ENCODE measurements at places on chromosomes 12 and 14.
A peak's percentile ranks its signal among the peaks of the same experiment; 100 is the strongest.

DNA sequence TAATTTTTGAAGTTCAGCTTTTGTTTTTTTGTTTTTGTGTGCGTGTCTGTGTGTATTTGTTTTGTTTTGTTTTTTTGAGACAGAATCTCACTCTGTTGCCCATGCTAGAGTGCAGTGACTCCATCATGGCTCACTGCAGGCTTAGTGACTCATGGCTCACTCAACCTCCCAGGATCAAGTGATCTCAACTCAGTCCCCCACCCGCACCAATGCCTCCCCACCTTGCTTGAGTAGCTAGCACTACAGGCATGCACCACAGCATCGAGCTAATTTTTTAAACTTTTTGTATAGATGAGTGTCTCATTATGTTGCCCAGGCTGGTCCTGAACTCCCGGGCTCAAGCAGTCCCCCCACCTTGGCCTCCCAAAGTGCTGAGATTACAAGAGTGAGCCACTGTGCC, 981.4 kb downstream of the BCL11B start:
- no peak for DNase-seq

GRCh38 chr12:119661882-119662281, 6.1 kb upstream of the PRKAB1 start:
- DNase-seq = no peak

- peak; percentile 8 for DNase-seq
Measured at GRCh38 chr12:22709292-22709691, 84.3 kb downstream of the ETNK1 start.

DNA sequence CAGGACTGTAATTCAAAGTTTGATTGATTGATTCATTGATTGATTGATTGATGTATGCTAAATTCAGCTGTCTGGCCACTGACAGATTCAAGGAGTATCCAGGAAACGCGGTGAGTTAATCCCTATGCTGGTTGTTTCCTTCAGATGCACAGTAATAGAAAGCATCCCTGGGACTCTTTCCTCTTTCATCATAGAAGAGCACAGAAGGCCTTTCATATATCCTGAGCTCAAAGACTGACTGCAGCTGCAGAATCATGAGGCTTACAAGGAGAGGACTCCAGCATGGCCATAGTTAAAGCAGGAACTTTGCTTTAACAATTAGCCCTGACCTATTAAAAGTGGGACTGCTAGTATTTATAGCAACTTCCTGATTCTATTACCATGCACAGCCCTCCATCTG, 187.7 kb upstream of the TMTC1 start:
- peak; percentile 34 for DNase-seq

DNA sequence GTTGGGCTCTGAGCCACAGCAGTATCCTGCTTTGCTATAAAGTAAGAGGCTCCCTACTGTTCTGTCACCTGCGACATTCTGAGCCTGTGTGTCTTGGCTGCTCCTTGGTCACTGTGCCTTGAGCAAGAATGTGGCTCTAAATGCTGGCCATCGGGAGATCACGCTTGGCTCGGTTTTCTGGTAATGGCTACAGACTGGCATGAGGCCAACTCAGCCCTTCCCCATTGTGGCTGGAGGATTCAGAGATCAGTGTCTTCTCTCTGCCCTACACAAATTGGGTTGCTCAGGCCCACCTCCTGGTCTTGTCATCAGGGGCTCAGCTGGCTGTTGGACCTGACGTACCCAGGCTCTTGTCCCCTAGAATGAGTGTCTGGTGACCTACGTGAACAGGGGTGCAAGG, 94.5 kb downstream of the PLXNC1 start:
- DNase-seq = no peak

DNA sequence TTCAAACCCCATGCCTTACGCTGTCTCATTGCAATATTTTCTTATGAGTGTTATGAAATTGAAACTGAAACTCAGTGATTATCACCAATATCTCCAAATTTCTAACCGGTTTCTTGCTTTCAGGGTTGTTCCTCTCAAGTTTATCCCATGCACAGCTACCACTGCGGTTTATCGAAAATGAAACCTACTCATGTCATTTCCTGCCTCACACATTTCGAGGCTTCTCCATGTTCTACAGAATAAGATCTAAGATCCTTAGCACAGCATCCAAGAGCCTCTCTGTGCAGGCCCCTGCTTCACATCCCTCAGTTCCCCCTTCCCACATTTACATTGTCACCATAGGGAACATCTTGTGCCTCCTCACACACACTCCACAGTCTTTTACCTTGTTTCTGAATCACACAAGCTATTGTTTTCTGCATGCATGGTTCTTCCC, 45.5 kb upstream of the FAR2 start:
- DNase-seq = no peak

DNA sequence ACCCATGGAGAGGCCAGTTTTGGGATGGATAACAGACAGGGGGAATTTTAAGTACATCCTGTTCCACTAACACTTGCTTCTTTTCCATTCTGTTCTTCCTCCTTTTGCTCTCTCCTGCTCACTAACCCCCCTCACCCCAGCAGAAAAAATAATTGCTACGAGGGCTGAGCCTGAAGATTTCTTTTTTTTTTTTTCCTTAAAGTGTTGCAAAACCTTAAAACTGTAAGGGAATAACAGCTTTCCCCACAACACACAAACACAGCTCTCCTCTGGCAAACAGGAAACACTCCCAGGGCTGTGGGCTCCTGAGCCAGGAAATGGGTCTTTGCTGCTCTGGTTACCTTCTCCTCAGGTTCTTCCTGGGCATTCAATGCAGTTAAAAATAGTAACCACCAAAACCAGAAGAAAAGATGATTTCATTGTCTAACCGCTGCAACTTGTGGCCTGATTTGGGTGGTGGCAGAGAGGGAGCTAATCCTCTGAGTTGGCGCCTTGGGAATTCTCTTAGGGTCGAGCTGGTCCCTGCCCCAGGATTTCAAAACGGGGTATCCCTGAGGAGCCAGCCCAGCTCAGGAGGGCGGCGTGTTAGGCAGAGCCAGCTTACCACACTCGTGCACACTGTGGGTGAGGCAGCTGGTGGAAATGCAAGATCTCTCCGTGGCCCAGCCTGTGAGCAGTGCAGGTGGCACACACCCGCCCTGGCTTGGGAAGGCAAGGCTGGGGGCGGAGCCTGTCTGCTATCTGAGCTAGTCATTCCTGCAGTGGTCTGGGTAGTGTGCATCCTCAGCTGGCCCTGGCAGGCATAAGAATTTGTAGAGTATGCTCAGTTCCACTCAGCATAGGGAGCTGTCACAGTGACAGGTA, 17.1 kb upstream of the EMP1 start:
- peak; percentile 56 for DNase-seq

DNA sequence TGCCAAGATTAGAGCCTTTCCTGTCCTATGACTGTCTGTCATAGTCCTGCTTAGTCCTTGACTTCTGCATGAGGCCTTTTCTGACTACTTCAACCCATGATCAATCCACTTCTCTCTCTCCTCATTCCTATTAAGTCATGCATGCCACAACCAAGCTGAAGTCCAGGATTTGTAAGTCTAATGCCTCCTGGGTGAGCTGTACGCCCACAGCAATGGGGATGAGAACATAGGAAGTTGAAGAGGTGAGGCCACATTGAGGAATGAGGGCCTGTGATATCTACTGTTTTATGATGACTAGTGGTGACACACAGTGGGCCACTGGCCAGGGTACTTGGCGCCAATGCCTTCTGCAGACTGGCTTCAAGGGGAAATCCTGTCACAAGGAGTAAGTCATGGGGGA, 994.1 kb upstream of the TMEM132C start:
- no peak for DNase-seq

DNA sequence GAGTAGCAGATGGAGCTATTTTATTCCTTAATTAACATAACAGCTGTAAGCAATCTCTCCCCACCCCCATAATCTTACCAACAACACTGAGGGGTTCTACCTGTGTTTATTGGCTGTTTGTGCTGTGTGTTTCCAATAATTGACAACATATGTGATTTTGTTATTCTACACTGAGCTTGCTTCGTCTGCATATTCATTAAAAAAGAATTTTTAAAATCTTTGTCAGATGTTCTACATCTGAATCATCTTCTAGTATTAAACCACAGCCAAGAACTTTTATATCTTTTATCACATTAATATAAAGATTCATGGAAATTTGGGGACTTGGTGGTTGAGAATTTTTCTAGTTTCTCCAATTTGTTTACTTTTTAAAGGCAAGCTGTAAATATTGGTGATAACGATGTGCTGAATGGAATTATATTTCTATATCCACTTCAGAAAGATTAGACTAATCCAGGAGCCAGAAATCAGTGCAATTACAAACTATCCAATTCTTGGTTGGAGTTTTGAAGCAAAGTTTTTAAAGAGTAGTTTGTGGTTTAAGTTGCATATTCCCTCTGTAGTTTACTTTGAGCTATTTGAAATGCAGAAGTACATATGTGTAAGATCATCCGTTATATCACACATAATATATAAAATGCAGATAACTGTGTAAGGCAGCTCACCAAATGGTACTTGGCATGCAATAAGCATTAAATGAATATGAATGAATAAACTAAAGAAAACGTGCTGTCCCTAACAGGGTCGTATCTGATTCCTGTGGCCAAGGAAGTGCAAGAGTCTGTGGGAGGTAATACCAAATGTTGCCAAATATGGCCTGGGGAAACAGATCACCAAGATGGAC, 206.9 kb downstream of the PELI2 start:
- no peak for DNase-seq

- DNase-seq = peak; percentile 98
Measured at GRCh38 chr14:100375266-100375962, 52.3 kb downstream of the SLC25A47 start.

GRCh38 chr12:124311292-124312109, 16.6 kb downstream of the RFLNA start:
- DNase-seq = no peak

GRCh38 chr12:3332188-3332587, 158.8 kb upstream of the PRMT8 start:
- peak; percentile 26 for DNase-seq

DNA sequence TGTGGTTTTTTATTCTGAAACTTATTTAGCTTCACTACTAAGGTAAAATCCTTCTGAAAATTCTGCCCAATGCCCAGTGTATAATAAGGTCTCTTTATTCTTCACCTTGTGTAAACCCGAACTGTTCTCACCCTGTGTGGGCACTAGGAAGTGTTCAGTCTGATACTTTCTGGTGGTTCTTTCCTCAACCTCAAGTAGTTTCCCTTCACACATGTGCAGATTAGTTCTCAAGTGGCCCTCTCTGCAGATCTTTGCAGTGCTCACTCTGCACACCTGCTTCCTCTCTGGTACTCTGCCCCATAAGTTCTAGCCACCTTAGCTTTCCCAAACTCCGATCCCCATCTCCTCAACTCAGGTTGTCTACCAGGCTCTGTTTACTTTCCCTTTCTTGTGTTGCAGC, 61.6 kb downstream of the RAD51B start:
- DNase-seq = peak; percentile 12

- DNase-seq = no peak
Measured at GRCh38 chr14:99809360-99809759, 16.1 kb downstream of the EML1 start.

- DNase-seq = no peak
Measured at GRCh38 chr12:110286623-110287022, 5.6 kb downstream of the ATP2A2 start.

- peak; percentile 85 for DNase-seq
Measured at GRCh38 chr14:22474730-22475351, 114.2 kb downstream of the DAD1 start.

DNA sequence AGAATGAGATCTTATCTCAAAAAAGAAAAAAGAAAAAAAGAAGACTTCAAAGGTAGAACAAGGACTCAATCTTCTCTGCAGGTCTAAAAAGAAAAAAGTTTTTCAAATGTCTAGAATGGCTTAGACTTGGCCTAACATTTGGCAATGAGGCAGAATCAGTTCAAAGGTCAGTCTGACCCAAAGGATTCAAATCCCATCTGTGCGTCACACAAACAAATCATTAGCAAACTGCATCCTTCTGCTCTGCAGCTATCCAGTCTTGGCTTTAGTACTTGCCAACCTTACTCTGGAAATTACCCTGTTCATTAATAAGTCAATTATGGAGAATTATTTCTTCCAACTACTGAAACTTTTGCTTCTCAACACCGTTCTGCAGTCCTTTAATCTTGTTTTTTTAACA, 3.1 kb downstream of the YAF2 start:
- DNase-seq = no peak

GRCh38 chr12:121933522-121934308, 15.3 kb downstream of the CFAP251 start:
- DNase-seq = no peak

DNA sequence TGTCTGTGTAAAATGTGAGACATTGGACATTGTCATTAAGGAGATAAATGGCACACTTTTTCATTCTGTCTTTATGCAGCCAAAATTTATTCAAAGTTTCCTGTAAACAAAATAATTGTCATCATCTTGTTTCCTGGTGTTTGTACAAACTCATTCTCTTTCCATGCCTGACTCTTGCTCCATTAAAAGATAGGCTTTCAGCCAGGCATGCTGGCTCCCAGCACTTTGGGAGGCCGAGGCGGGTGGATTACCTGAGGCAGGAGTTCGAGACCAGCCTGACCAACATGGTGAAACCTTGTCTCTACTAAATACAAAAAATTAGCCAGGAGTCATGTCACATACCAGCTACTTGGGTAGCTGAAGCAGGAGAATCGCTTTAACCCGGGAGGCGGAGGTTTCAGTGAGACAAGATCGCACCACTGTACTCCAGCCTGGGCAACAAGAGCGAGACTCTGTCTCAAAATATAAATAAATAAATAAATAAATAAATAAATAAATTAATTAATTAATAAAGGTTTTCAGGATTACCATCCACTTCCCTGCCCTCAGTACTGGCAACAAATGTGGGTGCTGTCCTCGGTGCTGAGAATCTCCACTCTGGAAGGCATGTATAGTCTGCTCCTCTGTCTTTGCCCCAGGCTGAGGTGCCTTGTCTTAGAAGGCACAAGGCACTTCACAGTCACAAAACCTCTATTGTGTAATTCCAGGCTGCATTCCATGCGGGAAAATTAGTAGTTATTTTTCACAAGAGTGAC, 83.2 kb downstream of the PAH start:
- no peak for DNase-seq

GRCh38 chr12:32476446-32476845, 77.1 kb downstream of the FGD4 start:
- DNase-seq = no peak

GRCh38 chr14:49962621-49963020, 69.7 kb downstream of the ARF6 start:
- DNase-seq = no peak

GRCh38 chr14:73457041-73457923, 1.1 kb downstream of the NUMB start:
- peak; percentile 44 for DNase-seq

Data from dermis blood vessel endothelial cell (primary cell).